Activated gamma-delta T cell treated with anti-CD3 and anti-CD28 coated beads, Interleukin-2, amount 50 U/mL, for 16 hours (primary cell): ENCODE measurements at places on chromosomes 5 and 9.

- no peak for DNase-seq
These were observed 32.1 kb upstream of the CLINT1 start for GRCh38 chr5:157890836-157891597.

- no peak for DNase-seq
These were observed 81.3 kb downstream of the OXCT1 start for GRCh38 chr5:41788941-41789368.

GRCh38 chr9:136567651-136568287 lies 21.9 kb upstream of the NOTCH1 start:
- DNase-seq = no peak

GRCh38 chr5:120913396-120913795 lies 449.3 kb downstream of the PRR16 start:
- DNase-seq = no peak

DNA sequence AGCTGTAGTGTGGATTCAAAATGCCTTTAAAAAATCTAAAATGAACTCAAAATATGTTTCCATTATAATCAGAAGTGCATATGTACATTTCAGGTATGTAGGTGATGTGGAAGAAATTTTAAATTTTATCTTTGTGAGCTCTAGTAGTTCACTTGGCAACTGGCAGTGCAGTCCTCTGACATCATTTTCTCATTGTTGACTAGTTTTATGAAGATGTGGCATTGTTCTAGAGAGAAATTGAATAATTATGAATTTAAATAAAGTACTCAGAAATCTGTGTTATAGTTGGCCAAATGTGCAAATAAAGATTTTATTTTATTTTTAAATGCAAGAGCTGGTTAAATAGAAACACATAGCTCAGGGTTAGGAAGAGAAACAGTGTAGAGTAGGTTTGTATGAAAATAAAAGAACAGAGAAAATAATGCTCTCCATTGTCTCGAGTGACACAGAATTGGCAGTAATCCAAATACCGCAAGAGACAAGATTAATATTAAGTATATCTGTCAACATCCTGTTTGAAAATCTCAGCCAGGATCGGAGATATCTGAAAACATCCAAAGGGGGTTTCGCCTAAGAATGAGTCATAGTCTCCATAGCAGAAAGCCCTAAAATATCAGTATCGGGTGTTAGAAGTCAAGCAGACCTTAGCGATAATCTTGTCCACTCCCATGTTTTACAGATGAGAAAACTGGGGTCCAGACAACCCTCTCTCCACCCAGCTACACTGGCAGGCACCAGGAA lies 189.4 kb downstream of the CCDC192 start:
- DNase-seq = no peak

- DNase-seq = no peak
These were observed 196.6 kb downstream of the PAPPA start for GRCh38 chr9:116350213-116350612.

DNA sequence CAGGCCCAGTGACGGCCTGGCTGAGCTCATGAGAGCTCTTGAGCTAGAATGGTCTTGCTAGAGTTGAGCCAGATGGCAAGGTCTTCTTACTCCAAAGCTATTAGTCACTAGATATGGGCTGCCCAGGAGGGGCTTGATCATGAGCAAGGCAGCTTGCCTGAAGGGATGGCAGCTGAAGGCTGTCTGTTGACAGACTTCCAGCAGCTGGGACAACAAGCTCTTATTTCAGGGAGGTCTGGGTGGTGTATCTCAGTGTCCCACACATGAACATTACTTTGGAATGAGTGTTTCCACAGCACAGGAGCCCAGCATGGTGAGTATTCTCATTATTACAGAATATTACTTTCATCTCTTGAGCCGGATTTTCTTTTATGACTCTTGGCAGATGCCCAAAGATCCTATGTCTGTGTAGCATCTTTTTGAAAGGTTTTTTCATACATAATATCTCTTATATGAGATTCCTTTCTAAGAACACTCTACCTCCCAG lies 414.1 kb downstream of the ARHGEF28 start:
- DNase-seq = no peak

GRCh38 chr5:110917161-110917875 lies 154.2 kb upstream of the TSLP start:
- no peak for DNase-seq

- DNase-seq = no peak
These were observed 20.0 kb downstream of the WNK2 start for GRCh38 chr9:93203718-93204469.

DNA sequence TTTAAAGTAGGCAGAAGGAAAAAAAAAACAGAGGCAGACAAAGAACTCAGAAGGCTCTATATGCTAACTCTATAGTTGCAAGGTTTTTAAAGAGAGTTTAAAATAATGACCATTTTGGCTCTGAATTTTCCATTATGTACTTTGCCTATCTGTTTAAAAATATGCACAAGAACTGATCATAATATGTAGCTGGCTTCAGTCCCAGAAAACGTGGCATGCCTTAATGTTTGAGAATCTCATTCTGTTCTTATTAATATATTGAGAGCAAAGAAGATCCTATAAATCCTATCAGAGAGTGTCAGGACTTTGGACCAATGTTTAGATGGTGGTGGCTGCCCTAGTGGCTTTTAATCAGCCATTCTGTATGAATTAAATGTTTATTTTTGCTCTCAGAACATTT lies 121.5 kb downstream of the JMY start:
- DNase-seq = no peak

DNA sequence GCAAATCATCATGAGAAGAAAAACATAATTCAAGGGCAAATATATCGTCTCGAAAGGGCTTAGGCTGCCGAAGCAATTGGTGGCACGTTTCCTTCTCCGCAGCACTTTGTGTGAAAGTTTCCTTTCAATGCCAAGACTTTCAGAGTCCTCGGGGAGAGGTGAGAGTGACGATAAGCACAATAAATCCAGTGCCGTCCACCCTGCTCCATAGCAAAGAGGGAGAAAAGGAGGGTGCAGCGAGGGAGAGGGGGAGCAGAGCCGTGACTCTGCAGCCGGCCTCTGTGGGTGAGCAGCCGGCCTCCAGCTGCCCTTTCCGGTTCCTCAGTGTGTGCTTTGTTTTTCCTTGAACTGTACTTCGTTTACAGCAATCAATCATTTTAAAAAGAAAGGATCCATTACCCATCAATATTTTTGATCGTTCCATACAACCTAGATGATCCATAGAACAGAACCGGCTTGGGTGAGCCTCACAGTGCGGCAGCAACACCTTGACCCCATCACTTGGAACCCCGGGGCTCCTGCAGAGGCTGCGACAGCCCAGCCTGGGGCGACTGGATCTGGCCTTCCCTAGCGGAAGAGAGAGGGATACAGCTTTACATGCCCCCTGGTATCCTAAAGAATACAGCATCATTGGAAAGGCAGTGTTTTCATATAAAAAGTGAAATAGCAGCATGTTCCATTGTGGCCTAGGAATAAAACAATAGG lies 247.0 kb upstream of the IRX4 start:
- no peak for DNase-seq

- DNase-seq = no peak
These were observed 128.3 kb upstream of the PLCXD3 start for GRCh38 chr5:41638685-41639084.

GRCh38 chr9:97059626-97060025 lies 20.7 kb upstream of the CTSV start:
- DNase-seq = no peak

- DNase-seq = no peak
These were observed 226.0 kb upstream of the ATP10B start for GRCh38 chr5:161077936-161078545.

DNA sequence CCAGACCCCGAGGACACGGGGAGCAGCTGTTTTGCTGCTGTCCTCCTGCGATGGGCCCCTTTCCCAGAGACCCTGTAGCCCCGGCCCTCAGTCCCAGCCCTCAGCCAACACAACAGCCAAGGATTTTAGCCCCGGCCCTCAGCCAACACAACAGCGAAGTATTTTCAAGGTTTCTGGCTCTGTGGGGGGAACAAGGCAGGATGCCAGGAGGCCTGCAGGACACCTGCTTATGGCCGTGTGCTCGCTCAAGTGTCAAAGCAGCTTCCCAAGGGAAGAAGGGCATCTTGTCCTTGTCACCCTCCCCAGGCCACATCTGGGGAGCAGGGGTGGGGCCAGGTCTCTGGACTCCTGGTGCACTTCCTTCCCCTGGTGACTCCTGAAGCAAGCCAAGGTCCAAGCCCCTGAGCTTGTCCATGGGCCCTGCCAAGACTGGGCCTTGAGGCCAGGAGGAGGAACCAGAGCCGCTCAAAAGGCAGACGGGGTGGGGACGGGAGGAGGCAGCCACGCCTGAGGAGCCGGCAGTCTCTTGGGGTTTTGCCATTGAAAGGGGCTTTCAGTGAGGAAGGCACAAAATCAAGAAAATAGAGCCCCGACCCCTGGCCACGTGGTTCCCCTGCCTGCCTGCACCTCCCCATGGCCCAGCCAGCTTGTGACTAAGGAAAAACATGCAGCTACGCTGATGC lies 10.8 kb downstream of the KCNT1 start:
- DNase-seq = no peak

GRCh38 chr5:72453246-72453775 lies 53.9 kb downstream of the ZNF366 start:
- no peak for DNase-seq

DNA sequence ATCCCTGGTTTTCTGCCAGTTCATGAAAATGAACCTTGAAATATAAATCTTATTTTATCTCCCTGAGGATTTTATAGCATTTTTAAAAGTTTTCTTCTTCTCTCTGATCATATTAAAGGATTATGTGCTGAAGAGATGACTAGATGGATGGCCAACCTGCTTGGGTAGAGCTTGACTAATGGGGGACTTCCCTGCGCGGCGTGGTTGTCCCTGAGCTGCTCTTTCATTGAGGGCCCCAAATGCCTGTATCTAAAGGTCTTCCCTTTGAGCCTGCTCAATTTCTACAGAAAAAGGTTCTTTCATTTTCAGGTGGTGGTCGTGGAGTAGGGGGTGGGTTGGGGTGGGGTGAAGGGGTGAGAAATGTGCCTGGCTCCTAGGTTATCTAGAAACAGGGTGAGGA lies 20.5 kb upstream of the CDKN2AIPNL start:
- DNase-seq = no peak

DNA sequence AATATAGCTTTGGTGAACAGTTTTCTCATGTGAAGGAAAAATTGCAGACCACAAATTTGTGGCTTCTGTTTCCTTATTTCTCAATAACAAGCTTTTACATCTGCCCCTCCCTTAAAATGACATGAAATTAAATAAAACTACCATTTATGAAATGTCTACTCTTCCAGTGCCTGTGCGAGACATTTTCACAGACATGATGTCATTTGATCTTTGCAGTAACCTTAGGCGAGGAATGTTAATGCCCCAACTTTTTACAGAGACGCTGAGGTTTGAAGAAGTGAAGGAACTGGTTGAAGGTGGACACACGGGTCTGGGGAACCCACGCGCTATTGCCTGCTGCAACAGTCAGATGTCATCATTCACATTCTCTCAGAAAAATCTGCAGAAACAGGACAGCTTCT lies 61.5 kb downstream of the OSTF1 start:
- no peak for DNase-seq

GRCh38 chr9:81861644-81862043 lies 66.6 kb upstream of the SPATA31D4 start:
- no peak for DNase-seq

- no peak for DNase-seq
These were observed 524 bp downstream of the CYFIP2 start for GRCh38 chr5:157266286-157267007.

DNA sequence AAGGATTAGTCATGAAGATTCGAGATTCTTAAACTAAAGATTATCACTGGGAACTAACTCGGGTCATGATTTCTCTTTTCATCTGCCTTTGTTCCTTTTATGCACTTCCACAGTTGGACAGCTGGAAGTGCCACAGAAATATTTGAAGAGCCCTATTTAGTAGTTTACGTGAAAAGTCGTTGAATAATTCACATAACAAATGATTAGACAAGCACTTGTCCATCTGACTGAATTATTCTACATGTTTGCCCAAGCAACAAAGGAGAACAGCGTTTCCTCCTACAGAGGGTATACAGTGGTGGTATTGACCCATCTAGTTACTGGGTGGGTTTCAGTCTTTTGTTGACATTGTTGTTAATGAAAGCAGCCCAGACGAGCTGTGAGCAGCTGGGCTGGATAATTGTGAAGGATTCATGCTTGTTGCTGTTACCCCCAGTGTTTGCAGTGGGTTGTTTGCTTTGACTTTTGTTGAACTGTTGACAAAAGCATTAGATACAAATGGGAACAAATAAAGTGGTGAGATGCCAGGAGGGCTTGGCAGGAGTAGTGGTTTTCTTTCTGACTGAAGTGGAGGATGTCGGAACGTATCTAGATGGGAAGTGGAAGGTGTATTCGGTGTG lies 96.2 kb downstream of the TLE4 start:
- DNase-seq = no peak

GRCh38 chr5:174951151-174951780 lies 226.9 kb downstream of the MSX2 start:
- DNase-seq = peak; percentile 19

DNA sequence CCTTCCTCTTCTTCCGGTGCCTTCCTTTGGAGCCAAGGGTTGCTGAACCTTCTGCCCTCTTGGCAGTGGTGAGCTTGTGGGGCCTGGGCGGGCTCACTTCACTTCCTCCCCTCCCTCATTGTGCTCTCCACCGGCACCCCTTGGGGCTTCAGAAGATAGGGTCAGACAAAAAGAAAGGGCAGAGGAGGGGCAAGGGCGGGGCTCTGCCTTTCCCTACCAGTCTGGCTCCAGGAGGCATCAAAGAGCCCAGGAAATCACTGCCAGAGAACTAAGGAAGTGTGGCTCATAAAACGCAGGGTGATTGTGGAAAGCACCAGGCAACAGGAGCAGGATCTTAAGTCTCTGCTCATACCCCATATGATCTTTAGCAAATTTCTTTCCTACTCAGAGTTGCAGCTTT lies 34.8 kb downstream of the ACOT12 start:
- no peak for DNase-seq

- no peak for DNase-seq
These were observed 6.3 kb downstream of the QSOX2 start for GRCh38 chr9:136239135-136239982.

- no peak for DNase-seq
These were observed 9.3 kb upstream of the MYOT start for GRCh38 chr5:137858223-137858916.

GRCh38 chr5:61578858-61579503 lies 246.9 kb downstream of the ZSWIM6 start:
- no peak for DNase-seq

DNA sequence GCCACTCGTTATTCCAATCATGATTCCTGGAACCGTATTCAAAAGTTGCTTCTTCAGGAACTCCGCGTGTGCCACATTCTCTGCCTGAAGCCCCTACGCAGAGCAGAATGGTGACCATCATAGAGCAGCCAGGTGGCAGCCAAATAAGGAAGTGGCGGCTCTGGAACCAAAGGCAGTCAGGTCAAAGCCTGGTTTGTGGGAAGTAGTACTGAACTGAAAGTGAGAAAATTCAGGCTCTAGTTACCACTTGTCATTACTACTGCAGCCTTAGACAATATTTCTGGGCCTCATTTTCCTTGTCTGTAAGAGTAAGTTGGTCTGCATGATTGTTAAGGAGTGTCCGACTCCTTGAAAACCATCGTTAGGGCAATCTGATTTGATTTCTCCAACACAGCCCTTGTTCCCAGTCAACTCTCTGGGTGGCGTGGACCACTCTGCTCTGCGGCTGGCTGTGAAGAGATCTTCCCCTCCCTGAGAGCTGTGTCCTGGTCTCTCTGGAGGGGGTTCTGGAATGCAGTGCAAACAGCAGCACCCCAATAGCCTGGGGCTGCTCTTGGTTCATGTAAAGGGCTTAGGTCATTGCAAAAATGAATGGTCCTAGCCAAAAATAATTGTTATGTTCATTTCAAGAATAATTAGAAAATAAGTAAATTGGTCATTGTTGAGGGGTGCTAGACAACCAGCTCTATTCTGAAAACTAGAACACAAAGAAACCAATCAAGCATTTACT lies 102.4 kb downstream of the MED27 start:
- DNase-seq = no peak

- DNase-seq = no peak
These were observed 499.2 kb upstream of the COX7C start for GRCh38 chr5:86118542-86118941.
